ENCODE measurements at places on chromosomes 4 and X.
A peak's percentile ranks its signal among the peaks of the same experiment; 100 is the strongest.

DNA sequence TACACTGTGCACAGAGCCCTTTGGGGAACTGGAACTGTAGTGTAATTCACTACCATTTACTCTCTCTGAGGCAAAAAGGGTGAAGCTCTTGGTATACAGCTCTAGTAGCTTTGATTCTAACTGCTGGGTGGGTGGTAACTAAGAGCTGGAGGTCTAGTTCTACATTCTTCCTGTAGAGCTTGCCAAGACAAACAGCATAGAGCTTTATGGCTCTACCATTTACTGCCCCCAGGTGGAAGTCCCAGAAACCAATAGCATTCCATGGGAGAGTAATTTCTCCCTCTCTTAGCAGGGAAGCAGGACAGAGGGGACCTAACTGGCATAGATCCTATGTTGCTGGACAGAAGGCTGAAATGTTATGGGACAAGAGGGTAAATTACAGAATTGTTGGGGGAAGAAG lies 26.7 kb downstream of the HDAC8 start:
- no peak for DNase-seq

DNA sequence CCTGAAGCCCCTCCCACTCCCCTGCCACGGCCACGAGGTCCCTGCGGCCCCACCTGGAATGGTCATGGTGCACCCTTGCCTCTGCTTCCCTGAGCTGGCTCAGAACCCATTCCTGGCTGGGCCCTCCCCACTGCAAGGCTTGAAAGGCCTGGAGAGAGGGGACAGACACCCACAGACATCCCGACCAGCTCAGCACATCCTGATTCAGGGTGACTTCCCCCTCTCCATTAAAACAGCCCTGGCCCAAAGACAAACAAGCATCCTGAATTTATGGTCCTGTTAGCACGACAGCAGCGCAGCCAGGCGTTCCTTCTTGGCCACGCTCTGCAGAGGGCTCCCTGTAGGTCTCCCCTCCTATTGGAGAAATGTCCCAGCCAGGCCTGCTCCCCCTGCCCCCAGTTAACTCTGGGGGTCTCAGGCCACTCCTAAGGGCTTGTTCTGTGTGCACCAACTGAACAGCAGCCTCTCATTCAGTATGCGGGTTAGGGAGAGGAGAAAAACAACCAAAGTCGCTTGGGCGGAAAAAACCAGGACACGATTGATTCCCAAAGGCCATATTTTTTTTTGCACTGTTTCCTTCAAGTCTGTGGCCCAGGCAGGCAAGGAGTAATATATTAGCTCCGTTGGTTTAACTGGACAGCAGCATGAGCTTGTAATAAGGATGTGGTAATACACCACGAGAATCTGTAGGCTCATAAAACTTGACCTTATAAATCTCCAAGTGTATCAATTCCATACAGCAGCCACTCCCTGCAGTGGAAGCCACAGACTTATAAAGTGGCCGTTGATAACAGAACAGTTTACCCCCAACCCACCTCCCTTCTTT lies 106.7 kb upstream of the MSX1 start:
- no peak for DNase-seq

- DNase-seq, result no peak
These were observed 61.2 kb upstream of the DAPP1 start for GRCh38 chr4:99755223-99755944.

GRCh38 chrX:47483306-47484268 lies 565 bp upstream of the ZNF41 start:
- DNase-seq, result peak; percentile 0

DNA sequence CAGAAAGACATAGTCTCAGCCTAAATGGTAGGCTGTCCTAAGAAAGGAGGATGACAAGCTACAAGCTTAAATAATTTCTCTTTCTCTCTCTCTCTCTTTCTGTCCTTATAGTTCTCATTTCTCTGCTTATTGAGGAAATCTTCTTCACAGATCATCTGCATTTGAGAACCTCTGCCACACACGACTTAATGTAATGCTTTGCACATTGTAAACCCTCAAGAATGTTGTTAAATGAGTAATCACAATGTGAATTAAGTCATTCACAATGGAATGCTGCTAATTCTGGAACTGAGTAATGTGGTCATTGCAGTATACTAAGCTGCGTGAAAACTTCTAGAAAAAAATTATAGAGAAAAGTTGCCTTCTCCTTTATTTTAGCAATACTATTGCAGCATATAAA lies 508.9 kb upstream of the FTHL17 start:
- DNase-seq, result no peak

- DNase-seq, result no peak
These were observed 6.0 kb upstream of the MAEA start for GRCh38 chr4:1283711-1284110.

GRCh38 chr4:81827577-81828202 lies 356.0 kb upstream of the RASGEF1B start:
- no peak for DNase-seq

DNA sequence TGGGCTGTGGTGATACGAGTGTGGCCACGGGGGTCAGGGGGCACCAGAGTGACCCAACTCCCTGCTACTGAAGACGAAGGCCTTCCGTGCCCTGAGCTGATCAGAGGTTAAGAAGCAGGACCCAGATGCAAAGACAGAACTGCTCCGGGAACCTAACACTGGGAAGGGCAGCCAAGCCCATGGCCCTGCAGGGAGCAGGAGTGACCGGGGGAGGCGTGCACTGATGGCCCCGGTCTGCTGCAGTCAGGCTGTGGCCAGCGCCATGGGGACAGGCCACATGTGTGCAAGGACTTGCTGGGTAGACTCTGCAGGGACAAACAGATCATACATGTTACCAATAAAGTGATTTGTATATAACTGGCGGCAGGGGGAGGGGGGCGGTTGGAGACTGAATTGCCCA lies 74.6 kb downstream of the ACOX3 start:
- DNase-seq, result no peak

DNA sequence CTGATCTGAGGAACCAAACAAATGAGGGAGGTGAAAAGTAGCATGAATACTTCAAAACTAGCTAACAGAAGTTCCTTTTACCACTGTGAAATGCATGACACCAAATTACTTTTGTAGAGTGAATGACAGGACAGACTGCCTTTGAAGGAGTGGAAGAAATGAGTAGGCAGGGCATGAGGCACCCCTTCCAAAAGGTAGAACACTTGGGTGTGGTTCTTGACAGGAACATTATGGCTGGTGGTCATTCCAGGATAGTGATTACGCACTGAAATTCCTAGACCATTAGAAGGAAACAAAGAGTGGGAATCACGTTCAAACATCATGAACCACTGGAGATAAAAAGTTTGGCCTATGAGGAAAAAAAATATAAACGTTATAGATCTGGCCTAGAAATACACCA lies 4.9 kb downstream of the HUWE1 start:
- no peak for DNase-seq
